ENCODE measurements at places on chromosomes 1 and 21.

DNA sequence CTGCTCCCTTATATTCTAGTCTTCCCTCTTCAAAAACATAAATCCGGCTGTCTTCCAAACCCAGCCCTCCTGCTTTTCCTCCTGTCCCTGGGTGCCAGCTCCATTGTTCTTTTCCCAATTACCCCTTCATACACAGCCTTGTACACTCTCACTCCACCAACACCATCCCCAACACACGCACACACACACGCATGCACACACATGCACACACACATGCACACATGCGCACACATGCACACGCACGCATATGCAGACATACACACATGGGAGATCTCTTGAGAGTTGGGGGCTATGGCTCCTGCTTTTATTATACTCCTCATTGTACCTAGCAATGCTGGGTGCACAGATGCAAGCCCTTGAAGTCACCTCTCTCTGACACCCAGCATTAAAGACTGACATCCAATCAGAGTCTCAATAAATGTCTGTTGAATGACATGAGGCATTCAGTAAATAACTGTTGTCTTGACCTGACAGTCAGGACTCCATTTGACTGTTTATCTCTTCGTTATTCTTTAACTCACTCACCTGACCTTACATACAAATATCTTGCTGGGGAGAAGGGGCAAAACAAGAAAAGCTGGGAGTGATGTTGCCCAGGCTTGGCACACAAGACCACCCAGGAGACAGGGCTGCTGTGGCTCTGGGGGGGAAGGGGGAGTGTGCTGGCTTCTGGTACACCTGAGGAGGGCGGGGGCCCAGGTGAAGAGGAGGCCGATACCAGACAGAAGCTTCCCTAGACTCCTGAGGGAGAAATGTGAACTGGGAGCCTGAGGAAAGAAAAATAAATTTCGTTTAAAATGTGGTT lies 16.0 kb downstream of the ABCA4 start:
- DNase-seq, result no peak

GRCh38 chr1:195158091-195158490 lies 1450.1 kb downstream of the KCNT2 start:
- DNase-seq, result no peak

- DNase-seq, result no peak
Measured at GRCh38 chr1:175158170-175158591, 34.4 kb downstream of the KIAA0040 start.

- no peak for DNase-seq
Measured at GRCh38 chr1:71295350-71295749, 214.5 kb upstream of the ZRANB2 start.

DNA sequence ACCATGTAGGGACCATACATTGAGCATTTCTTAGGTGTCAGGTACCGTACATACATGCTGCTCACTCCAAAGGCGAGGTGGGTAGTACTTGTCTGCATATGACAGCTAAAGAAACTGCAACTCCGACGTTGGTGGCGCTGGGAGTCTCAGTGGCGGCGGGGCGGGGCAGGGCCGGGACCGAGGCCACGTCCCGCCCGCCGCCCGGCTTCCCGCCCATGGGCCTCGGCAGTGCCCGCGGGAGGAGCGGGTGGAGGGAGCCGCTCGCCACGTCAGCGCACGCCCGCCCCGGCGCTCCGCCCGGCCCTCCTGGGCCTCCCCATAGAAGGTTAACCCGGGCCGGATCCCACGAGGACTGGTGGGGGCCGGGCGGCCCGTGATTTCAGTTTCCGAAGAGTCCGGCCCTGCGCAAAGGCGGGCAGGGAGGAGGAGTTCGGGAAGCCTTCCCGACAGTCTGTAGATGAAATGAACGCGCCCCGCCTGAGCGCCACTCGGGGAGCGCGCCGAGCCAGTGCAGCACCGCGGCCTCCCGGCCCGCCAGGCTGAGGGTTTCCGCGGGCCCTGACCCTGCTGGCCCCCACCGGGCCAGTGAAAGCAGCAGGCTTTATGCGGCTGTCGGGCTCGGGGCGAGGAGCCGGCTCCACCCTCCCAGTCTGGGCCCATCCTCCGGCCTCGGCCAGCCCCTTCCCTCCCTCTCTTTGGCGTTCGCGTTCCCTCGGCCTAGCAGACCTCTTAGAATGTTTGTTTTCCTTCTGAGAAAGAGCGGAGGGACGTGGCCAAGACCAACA lies 119.9 kb upstream of the JUN start:
- peak; percentile 38 for DNase-seq

GRCh38 chr1:47907177-47907528 lies 90.0 kb downstream of the TRABD2B start:
- no peak for DNase-seq

DNA sequence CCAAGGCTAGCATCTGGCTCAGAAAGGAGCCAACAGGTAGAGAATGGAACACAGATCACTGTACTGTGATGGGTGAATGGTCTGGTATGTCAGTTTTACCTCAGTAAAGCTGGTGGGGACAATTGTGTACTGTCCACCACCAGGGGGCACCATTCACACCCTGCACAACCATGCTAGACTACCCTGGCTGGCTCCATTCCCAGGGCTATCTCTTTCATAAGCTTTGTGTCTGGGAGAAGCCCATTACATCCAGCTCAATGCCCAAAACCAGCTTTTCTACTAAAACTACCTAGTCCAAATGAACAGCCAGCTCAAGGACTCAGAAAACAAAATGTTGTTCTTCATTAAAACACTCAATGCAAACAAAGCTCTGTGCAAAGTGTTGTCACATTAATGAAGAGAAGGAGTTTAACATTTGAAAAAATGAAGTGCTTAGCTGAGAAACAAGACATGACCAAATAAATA lies 62.0 kb upstream of the RASAL2 start:
- no peak for DNase-seq

- no peak for DNase-seq
Measured at GRCh38 chr1:56435434-56436262, 143.7 kb downstream of the PLPP3 start.

- no peak for DNase-seq
Measured at GRCh38 chr1:11314959-11315358, 42.0 kb downstream of the UBIAD1 start.

DNA sequence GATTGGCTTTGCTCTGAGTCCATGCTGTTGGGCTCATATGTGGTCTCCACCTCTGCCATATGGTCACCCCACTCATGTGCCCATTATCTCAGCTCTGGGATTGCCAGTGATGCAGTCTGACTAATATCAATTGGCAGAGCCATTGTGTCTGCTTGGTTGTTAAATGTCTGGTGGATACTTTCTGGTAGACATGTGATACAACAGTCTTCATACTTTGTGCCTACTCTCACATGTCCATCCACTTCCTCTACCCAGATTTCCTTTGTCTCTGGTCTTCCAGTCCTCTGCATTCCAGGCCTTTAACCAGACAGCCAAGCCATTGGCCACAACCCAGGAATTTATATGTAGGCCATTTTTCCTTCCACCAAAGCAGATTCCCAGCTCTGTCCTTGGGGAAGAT lies 30.8 kb upstream of the DIPK1A start:
- no peak for DNase-seq

- no peak for DNase-seq
Measured at GRCh38 chr1:14698314-14698713, 99.8 kb downstream of the KAZN start.

DNA sequence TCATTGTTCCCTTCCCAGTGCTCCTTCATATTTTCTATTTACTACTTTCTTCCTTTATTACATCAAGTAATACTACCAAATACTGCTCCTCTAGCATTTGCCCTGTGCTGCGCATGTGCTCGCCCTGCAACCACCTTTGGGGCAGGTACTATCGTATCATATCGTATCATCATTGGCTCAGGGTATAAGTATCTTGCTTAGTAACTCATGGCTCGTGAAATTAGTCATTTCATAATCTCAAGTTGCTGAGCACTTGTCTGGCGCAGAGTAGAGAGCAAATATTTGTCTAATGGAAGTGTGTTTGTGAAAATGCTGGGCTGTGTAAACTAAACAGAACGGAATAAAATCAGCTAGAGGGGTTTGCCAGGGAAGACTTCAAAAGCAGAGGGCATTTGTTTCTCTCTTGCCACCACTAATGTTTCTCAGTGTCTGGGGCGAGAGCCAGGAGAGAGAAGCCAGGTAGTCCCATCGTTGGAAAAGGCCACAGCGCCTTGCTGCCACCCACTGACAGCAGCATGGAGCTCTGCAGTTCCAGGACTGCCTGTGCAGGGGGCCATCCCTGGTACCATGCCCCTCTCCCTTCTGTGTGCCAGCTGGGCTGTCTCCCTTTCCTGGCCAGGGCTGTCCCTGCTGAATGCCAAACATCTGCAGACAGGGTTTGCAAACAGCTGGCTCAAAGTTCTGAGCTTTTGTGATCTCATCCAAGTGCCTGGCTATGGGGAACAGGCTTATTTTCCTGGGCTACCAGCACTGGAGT lies 20.0 kb upstream of the CPT2 start:
- no peak for DNase-seq

DNA sequence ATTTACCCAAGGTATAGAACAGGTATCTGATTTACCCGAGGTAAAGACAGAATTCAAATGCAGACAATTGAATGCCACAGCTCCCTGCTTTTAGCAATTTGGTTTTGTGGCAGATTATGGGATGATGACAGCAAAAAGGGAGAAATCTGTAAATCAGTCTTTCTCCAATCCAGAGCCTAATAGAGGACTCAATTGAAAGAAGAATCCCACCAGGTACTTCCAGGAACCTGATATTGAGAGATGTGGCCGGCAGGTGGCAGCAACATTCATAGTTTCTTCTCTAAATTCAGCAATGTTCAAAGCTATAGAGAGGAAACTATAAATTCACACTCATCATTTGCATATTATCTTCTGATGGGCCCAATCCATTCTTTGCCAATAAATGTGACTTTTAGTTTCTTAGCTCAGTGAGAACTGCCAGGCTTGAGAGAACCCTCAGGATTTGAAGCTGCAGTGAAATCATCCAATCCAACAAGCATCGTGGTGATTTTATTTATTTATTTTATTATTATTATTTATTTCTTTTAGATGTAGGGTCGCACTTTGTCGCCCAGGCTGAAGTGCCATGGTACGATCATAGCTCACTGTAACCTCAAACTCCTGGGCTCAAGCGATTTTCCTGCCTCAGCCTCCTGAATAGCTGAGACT lies 9.8 kb upstream of the PHACTR4 start:
- DNase-seq, result peak; percentile 48

DNA sequence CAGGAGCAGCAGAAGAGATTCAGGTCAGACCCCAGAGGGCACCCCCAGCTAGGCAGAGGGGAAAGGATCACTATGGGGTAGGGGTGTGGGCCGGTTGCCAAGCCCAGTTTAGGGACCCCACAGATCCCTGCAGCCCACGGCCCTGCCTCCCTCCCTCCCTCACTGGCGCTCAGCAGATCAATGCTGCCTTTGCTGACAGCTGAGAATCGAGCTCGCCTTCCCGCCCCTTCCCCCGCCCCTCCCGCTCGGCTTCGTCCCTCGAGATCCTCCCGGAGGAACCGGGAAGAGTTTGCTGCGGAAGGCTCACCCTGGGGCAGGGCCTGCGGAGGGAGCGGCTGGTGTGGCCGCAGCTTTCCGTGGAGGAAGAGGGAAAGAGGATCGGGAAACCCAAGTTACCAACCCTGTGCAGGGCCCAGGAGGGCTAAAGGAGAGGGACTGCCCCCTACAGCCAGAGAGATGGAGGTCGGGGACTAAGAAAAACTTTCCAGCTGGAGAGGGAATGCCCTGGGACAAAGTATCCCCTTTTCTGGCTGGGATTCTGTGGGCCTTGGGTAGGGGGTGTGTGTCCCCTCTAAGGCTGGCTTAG lies 1.1 kb upstream of the KCNQ4 start:
- no peak for DNase-seq

DNA sequence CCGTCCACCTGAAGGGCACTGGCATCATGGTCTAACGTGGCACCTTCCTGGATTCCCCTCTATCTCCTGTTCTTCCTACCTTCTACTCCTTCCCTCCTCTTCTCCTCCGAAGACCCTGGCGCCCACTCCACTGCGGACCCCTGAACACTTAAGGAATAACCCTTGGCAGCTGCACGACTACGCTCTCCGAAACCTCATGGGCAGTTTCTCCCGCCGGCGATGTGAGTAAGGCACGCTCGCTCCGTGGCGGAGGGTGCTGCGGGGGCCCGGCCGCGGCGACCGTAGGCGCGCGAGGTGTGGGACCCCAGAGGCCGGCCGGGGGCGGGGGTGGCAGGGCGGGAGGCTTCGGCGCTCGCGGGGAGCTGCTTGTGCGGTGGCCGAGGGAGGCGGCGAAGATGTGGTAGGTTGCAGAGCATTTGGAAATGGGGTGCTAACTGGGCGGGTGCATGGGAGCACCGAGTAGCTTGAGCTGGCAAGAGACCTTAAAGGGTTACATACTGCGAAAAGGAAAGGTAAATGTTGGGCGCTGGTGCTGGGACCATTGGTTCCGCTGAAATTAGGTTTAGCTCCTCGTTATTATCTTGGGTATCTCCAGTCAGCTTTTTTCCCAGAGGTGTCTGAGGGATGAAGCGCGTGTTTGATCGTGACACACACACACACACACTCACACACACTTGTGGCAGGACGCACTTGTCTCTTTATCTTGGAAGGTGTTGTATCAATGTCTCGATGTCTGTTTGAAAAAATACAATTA lies 876 bp downstream of the LRRC7 start:
- no peak for DNase-seq
